ENCODE measurements at places on chromosomes 11 and 22.

DNA sequence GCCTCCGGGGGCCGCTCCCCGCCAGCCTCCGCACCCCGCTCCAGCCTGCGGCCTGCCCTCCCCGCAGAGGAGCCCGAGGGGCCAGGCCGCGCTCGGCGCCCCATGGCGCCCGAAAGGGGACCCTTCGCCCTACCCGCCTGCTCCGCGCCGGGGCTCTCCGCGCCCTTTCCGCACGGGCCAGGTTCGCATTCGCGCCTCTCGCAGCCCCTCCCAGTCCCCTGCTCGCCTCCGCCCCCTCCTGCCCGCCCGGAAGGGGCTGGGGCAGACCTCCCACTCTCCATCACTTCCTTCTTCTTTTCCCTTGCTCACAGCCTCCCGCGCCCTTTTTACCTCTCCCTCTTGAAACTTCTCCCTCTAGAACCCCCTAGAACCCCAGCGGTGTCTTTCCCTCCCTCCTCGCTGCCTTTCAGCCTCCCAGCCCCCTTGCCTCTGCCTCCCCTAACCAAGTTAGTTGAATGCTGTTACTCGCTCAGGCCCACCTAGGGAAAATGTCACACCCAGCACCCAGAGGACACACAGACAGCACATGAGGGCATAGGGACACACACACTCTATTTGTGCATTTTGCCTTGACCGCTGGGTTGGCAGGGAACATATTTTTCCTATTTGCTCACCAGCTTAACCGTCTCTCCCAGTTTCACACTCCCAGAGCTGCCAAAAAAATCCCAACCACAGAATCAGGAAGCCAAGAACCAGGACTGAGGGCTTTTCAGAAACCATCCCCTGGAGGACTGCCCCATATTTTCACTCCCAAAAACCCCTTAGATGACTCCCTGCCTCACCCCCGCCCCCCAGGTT, at the start of gene SLC43A3:
TSS of gene SLC43A3 (minus strand) at position 193 of the 798 bp plus-strand sequence. CDS start 949 bp downstream, outside the sequence.
- no peak for DNase-seq

DNA sequence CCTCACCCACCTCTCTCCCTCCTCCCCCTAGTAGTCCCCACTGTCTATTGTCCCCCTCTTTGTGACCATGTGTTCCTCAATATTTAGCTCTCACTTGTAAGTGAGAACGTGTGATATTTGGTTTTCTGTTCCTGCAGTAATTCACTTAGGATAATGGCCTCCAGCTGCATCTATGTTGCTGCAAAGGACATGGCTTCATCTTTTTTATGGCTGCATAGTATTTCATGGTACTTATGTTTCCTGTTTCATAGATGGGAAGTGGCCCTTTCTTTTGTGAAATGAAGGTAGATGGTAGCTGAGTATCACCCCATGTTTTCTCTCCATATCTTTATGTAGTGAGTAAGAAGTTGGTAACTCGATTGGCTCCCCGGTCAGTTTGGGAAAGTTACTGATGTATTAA, 66.6 kb upstream of the CREB3L1 start:
- no peak for DNase-seq

DNA sequence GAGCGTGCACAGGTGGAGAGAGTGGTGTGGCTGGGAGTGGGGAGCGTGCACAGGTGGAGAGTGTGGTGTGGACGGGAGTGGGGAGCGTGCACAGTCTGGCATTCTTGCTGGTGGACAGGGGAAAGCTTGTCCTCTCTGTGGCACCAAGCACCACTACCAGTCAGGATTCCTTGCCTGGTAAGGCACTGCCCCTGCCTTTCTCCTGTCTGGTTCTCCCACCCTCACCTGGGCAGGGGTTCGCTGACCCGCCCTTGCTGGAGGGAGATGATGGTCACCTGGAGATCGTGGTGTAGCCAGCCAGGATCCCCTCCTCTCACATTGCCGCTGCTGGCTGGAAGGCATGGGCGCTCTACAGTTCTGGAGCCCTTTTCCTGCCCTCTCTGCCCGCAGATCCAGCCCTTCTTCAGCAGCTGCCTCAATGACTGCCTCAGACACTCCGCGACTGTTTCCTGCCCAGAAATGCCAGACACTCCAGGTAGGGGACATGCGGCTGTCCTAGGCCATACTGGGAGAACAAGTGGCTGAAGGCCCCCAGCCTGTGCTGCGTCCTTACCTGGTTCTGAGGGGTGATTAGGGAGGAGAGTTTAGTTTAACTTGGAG, 16.7 kb downstream of the TMEM121B start:
- DNase-seq: no peak

DNA sequence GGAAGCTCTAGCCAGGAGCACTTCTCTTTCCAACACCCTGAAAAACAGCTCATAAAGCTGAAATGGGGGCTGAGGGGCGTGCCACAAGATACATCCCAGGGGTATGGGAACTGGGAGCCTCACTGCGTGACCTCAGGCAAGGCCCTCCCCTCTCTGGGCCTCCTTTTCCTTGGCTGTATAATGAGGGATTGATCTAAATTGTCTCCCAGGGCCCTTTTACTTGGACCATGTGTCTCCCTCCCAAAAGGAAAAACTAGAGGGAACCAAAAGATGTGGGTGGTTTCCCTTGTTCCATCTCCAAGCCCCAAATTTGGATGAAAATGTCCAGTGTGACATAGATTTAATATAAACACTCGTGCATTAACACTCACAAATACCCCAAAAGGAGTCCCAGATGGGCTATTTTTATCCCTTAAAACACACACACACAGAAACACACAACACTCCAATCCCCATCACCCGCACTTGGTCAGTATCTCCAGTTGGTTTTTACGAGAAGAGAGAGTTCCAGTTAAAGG, 25.9 kb upstream of the SMTN start:
- no peak for DNase-seq
